Stimulated activated CD8-positive, alpha-beta memory T cell treated with anti-CD3 and anti-CD28 coated beads, Interleukin-15, amount 100 ng/mL, for 48 hours (primary cell): ENCODE measurements at places on chromosomes 6 and 20.

DNA sequence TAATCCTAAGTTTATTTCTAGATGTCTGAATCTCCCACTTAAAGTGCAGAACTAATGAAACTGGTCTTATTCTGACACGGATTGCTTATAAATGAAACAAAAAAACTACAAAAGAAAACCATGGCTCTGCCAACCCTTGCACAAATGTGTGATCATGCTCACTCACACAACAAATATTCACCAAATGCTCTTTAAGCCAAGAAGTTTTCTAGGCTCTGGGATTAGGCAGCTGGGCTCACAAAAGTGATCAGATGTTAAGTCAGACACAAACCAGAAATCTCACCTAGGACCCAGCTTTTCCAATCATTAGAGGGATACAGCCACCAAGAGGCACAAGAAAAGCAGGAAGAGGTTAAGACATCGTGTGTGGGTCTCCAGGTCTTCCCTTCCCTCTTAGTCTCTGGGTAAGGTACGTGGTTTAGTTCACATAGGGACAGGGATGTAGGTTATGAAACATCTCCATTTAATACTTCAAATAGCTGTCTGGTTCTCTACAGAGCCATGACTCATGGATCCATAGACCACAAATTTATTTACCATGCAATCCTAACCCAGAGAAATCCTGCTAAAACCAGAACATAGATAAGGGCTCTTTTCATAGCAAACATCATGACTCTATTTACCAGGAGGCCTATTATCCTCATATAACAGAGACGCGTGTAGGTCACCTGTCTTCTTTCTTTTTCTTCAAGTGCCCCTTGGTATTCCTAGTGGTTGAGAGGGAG is 165.2 kb downstream of the WDR27 start:
- DNase-seq: no peak

DNA sequence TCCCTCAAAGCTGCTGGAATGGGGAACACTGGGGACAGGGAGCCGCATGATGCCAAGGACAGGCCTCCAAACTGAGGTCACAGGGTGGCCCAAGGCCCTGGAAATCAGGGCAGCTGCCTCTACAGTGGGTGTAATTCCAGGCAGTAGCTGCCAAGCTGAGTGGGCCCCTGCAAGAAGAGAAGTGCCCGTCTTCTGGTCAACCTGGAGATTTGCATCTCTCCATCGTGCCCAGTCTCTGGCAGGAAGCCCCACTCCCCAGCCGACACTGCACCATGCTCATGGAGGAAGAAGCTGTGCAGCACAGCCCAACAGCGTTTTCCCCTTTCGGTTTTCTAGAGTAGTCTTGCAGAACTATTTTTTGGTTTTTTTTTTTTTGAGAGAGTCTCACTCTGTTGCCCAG is 2.2 kb upstream of the FAM209A start:
- DNase-seq: no peak

DNA sequence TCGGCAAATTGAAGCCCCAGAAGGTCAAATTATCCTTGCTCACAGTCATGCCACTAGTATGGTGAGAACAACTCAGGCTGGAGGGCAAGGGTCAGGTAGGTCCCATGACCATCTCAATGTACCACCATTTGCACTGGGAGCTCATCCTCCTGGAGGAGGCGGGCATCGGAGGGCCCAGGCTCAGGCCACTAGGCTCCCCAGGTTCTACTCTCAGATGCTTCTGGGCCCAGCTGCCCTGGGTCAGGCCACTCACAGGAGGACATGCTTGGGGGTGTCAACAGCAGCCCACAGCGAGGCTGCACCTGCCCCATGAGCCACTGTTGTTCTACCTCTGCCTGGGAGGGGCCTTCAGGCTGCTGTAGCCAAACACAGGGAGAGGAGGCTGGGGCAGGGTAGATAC is 39.1 kb downstream of the NFATC2 start:
- DNase-seq: no peak

DNA sequence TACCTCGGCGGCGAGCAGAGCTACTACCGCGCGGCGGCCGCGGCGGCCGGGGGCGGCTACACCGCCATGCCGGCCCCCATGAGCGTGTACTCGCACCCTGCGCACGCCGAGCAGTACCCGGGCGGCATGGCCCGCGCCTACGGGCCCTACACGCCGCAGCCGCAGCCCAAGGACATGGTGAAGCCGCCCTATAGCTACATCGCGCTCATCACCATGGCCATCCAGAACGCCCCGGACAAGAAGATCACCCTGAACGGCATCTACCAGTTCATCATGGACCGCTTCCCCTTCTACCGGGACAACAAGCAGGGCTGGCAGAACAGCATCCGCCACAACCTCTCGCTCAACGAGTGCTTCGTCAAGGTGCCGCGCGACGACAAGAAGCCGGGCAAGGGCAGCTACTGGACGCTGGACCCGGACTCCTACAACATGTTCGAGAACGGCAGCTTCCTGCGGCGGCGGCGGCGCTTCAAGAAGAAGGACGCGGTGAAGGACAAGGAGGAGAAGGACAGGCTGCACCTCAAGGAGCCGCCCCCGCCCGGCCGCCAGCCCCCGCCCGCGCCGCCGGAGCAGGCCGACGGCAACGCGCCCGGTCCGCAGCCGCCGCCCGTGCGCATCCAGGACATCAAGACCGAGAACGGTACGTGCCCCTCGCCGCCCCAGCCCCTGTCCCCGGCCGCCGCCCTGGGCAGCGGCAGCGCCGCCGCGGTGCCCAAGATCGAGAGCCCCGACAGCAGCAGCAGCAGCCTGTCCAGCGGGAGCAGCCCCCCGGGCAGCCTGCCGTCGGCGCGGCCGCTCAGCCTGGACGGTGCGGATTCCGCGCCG is 994 bp downstream of the FOXC1 start:
- DNase-seq: no peak

GRCh38 chr20:16096756-16097326 is 476.4 kb downstream of the KIF16B start:
- DNase-seq: no peak

DNA sequence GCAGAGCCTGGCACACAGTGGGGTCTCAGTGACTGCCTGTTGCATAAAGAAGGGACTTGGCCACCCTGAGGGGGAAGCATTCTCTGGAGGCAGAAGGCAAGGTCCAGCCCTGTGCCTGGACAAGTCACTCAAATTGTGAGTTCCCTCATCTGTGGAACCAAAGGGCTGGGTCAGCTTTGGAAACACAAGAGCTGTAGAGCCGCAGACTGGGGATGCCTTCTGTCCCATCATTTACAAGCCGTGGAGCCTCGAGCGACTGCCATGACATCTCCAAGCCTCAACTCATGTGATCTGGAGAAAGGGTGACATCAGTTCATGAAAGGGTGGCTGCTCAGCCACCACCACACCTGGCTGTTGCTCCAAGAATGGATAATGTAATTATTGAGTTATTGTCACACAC is 20.4 kb upstream of the SIRPD start:
- DNase-seq: no peak
